ENCODE measurements at places on chromosomes 1 and 21. TPM values are rescaled to one million over a fixed set of nuclear protein-coding genes. Genes with fewer than 3 reads are reported as not detected.
A peak's percentile ranks its signal among the peaks of the same experiment; 100 is the strongest.

GRCh38 chr1:193083365-193084088 is 21.7 kb downstream of the GLRX2 start:
- no peaks in the 10 kb centered on the region for H3K27me3 ChIP-seq
- no peak overlapping the region for H3K27ac ChIP-seq
- no peak for DNase-seq
- H3K4me1 ChIP-seq: no peaks in the 10 kb centered on the region
- H3K36me3 ChIP-seq: peaks cover 36% of the 10 kb centered on the region
- no peak overlapping the region for H3K4me3 ChIP-seq

The ARHGAP29 gene
- 34.3 TPM for total RNA-seq

The ATP1A4 gene
- not detected for total RNA-seq

DNA sequence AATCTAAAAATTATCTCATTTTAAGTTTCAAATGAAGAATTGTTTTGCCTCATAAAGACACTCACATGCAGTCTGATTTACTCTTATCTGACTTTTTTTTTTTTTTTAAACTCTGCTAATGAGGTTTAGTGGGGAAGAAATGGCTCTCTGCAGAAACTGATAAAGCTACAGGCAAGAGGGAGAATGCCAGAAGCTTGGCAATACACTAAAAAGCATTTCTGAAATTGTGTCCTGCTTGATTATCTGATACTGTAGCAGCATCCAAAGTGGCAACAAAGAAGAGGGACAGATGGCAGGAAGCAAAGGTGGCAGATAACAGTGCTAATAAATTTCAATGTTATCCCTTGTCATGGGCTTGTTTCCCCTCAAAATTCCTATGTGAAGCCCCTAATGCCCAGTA is 1744.9 kb downstream of the NCAM2 start:
- no peak overlapping the region for H3K27ac ChIP-seq
- no peak overlapping the region for H3K4me3 ChIP-seq
- H3K36me3 ChIP-seq: no peaks in the 10 kb centered on the region
- H3K4me1 ChIP-seq: no peaks in the 10 kb centered on the region
- no peak for DNase-seq

The TRABD2B gene
- total RNA-seq: 1.1 TPM

DNA sequence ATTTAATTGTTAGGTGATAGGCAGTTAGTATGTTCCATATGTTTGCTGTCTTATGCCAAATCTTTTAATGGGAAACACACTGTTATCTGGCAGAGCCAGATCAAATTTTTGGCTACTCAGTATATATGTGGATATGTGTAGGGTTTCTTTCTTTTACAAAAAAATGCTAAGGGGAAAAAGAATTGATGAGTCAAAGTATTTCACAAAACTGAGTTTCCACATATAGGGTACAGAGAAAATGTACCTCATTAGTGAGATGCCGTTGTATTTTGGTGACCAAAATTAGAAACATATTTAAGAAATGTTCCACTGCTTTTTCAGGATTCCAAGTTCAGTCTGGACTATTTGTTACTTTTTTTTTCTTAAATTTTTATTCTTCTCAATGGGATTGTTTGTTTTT is 201.2 kb upstream of the PTGFR start:
- no peaks in the 10 kb centered on the region for H3K36me3 ChIP-seq
- DNase-seq: no peak

The CYP4Z1 gene
- not detected for total RNA-seq

DNA sequence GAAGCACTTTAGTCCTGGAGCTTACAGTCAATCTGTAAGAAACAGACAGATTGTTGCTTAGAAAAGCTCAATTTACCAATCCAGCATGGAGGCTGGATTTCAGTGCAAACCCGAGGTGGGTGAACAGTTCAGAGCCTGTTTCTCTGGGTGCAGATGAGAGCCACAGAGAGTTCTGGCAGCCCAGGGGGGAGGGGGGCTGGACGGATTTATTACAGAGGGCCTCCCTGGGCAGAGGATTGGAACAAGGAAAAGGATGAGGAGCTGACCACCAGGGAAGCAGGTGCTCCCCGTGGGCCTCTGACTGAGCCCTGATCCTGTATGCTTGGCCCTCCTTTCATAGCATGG is 38.0 kb upstream of the EPS8L3 start:
- no peaks in the 10 kb centered on the region for H3K36me3 ChIP-seq
- no peak for DNase-seq
- peaks cover 33% of the 10 kb centered on the region for H3K4me1 ChIP-seq
- no peaks in the 10 kb centered on the region for H3K27me3 ChIP-seq
- H3K27ac ChIP-seq: no peak overlapping the region

DNA sequence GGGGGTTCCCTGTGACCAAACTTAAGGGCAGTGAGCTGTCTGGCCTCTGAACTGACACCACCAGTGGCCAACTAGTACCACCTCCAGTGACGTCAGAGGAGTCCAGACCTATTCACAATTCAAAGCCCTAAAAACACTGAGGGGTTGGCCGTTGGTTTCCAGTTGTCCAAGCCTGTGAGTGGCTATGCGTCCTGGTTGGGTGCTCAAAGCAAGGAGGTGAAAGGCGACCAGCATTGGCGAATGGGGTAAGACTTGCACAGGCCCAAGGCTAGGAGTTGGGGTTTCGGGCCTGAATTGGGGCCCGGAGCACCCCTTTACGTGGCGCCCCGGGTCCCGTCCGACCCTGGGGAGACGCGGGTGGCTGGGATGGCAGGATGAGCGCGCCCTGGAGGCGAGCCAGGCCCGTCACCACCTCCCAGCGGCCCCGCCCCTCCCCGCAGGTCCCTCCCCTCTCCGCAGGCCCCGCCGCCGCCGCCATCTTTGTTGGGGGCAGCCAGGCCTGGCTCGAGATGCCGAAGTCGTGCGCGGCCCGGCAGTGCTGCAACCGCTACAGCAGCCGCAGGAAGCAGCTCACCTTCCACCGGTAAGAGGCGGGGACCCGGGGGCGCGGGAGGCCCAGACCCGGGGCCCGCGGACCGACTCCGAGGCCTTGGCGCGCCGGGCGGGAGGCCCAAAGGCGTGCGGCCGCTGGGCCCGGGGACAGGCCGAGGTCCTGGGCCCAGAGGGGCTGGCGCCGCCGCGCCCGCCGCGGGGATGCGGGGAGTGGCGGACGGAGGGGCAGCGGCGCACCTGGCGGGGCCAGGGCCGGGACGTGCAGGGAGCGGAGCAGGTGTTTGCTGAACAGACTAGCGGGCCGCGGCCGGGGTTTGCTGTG is at the start of gene THAP3:
Gene THAP3 (plus strand): TSS at position 159 of the 874 bp plus-strand sequence. CDS start 351 bp downstream, at position 510.
- H3K4me1 ChIP-seq: peaks cover 23% of the 10 kb centered on the region
- peak; percentile 92 for DNase-seq
- H3K36me3 ChIP-seq: peaks cover 30% of the 10 kb centered on the region
- peak within 1 kb of the TSS; percentile 86 for H3K27ac ChIP-seq
- peak within 1 kb of the TSS; percentile 86 for H3K4me3 ChIP-seq

The LRRN2 gene
- 1.1 TPM for total RNA-seq

The RWDD3 gene
- 18.2 TPM for total RNA-seq

GRCh38 chr1:47755101-47755990 is 241.8 kb downstream of the TRABD2B start:
- no peak overlapping the region for H3K4me3 ChIP-seq
- H3K27me3 ChIP-seq: no peaks in the 10 kb centered on the region
- no peak overlapping the region for H3K27ac ChIP-seq
- DNase-seq: no peak
- no peaks in the 10 kb centered on the region for H3K4me1 ChIP-seq

The PLA2G2A gene
- 54.2 TPM for total RNA-seq

- no peak overlapping the region for H3K4me3 ChIP-seq
These were observed 50.0 kb upstream of the WNT2B start for GRCh38 chr1:112458756-112459155.

DNA sequence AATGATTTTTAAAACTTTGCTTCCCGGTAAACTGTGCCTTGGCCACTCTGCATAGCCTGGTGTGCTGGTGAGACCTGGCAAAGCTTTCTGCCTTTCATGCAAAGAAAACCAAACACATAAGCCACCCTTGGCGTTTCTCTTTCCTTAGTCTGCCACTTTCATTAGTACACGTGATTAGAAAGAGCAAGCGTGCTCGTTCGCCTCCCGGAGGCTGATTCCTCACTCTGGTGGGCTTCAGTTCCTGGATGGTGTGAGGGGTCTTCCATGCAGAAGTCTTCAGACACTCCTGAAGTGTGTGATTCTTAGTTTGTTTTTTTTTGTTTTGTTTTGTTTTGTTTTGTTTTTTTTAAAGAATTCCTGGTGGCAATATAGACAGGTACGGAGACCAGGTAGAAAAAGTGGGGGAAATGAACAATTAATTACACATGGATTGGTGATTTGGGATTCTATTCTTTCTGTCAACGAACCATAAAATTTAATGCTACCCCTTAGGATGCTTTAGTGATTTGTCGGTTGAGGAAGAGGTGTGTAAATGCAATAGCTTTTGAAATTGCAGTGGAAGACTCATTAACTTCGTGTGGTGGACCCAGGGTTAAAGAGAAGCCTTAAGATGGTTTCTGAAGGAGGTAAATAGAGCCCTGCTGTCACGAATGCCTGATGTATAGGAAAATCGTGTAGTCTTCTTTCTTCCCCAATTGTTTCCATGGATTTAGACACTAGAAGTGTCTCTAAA is 2.1 kb downstream of the GALNT2 start:
- H3K4me3 ChIP-seq: peak overlapping the region; percentile 93
- no peak overlapping the region for H3K27ac ChIP-seq
- no peaks in the 10 kb centered on the region for H3K36me3 ChIP-seq
- H3K4me1 ChIP-seq: peaks cover 25% of the 10 kb centered on the region
- no peaks in the 10 kb centered on the region for H3K27me3 ChIP-seq
